ENCODE measurements at places on chromosomes 7 and 10.

DNA sequence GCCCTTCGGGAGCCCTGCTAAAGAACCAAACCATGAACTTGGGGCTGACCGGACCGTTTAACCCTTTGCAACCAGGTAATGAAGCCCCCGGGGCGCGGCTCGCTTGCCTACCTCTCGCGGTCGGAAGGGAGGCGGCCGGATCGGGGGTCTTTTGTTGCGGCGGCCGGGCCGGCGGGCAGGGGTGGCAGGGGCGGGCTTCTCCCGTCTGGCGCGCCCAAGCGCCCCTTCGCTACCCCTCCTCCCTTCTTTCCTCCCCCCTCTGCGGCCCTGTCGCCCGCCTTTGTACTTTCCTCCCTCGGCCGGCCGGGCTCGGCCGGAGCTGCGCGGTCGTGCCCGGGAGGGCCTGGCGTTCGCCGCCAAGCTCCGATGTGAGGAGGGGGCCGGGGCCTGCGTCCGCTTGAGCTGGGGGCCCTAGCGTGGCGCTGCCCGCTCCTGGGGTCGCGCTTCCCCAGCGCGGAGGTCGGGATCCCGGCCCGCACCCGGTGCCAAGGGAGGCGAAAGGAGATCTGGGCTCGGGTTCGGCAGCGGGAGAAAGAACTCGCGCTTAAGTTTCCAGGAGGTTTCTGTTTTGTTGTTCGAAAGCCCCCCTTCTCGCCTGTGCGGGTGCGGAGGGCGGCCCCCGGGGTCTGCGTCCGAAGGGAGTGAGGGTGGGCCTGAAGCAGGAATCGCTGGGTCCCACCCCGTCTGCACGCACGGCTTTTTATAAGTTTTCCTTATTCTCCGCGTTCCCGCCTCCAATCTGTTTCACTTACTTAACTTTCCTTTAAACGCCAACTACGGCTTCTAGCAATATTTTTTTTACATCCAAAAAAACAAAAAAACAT is 436.8 kb upstream of the GALNT17 start:
- no peak for DNase-seq

DNA sequence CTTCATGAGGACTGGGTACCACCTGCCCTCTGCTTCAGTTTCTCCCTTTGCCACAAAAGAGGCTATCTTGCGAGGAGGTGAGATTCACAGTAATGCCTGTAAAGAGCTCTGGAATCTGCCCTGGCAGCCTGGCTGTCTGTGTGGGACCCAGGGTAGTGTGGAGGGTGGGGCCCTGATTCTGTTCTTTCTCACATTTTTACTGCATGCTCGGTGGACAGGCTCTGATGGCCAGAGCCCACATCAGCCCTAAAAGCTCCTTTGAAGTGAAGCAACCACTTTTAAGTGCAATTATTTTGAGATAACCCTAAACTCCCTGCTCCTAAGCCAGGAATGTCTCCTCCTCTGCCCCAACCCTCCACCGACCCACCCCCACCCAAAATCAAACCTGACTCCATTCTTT is 92.1 kb upstream of the PODXL start:
- DNase-seq, result no peak

DNA sequence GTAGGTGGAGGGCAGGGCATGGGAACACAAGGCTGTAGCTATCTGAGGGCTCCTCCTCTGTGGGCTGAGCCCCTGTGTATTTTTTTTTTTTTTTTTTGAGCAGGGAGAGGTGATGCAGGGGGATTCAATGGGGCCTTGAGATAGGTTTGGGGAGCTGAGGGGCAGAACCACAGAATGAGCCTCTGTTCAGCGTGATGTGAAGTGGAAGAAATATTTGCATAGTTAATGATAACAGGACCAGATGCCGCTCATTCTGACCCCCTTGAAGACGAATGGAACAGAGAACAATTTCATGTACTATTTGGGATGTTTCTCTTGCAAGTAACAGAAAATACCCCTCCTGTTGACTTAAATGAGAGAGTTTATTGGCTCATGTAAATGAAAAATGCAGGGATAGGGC is 69.7 kb upstream of the EMX2 start:
- DNase-seq, result no peak

DNA sequence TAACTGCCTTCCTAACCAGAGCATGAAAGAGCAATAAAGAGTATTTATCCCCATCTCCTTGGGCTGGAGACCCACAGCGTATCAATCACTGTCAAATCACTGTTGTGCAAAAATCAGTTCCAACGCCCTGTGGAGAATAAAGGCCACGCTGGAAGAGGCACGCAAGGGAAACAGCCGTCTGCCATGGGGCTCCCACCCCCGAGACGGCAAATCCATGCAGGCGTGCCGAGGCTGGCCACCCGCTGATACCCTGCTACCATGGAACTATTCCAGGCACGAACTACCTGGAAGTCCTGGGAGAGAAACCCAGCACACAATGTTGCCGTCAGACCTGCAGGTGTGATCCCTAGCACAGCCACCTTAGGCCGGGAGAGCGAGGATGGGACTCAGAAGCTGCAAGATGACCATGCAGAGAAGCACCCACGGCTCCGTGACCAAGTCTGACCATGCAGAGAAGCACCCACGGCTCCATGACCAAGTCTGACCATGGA is 185.3 kb downstream of the DIP2C start:
- DNase-seq, result peak; percentile 55

- no peak for DNase-seq
Observed at GRCh38 chr10:87660484-87661133, 931 bp downstream of the PAPSS2 start.
